ENCODE measurements at places on chromosomes 2 and 18. TPM values are rescaled to one million over a fixed set of nuclear protein-coding genes. Genes with fewer than 3 reads are reported as not detected.

SIX3 gene
- total RNA-seq = not detected

DCC gene
- total RNA-seq = 14.7 TPM

DNAJC5G gene
- not detected for total RNA-seq

MBD1 gene
- 65.1 TPM for total RNA-seq

BCL11A gene
- 9.6 TPM for total RNA-seq

FAM237A gene
- total RNA-seq = not detected

POU3F3 gene
- not detected for total RNA-seq

ENOSF1 gene
- 31.8 TPM for total RNA-seq

GDF7 gene
- 11.2 TPM for total RNA-seq

C2orf15 gene
- 0.26 TPM for total RNA-seq

ANKRD23 gene
- 4.7 TPM for total RNA-seq

DSG1 gene
- not detected for total RNA-seq

NDUFAF7 gene
- total RNA-seq = 16.6 TPM

DLGAP1 gene
- total RNA-seq = 1.8 TPM

DES gene
- total RNA-seq = 0.10 TPM

HOXD11 gene
- not detected for total RNA-seq

SLC11A1 gene
- not detected for total RNA-seq

CABLES1 gene
- total RNA-seq = 24.9 TPM

KCNJ13 gene
- not detected for total RNA-seq

MALL gene
- total RNA-seq = 2.6 TPM

SPATA3 gene
- not detected for total RNA-seq

ALK gene
- 0.05 TPM for total RNA-seq

TRIB2 gene
- 10.1 TPM for total RNA-seq

NOSTRIN gene
- total RNA-seq = not detected

SMCHD1 gene
- 28.3 TPM for total RNA-seq

UCN gene
- 1.5 TPM for total RNA-seq

ANKRD36C gene
- total RNA-seq = 37.6 TPM

HOXD12 gene
- total RNA-seq = not detected

KYNU gene
- not detected for total RNA-seq

ANKRD30B gene
- not detected for total RNA-seq

BUB1 gene
- total RNA-seq = 12.5 TPM

DNAH7 gene
- total RNA-seq = 2.6 TPM

DAW1 gene
- total RNA-seq = 1.6 TPM

TAF1B gene
- total RNA-seq = 19.5 TPM

ITGB6 gene
- total RNA-seq = not detected
